Ovary (tissue), 10 donors: ENCODE measurements at places on chromosomes 11 and 22. TPM values are rescaled to one million over a fixed set of nuclear protein-coding genes. Genes with fewer than 3 reads are reported as not detected.

The CARD18 gene
- polyA plus RNA-seq: not detected

The MPST gene
- polyA plus RNA-seq: 163 TPM

The NEU3 gene
- polyA plus RNA-seq: 8.9 TPM

The OSBPL5 gene
- 3.0 TPM for polyA plus RNA-seq

The CBLIF gene
- not detected for polyA plus RNA-seq

The MB gene
- polyA plus RNA-seq: 1.7 TPM

The HPS4 gene
- 27.5 TPM for polyA plus RNA-seq

The TMEM223 gene
- 13.7 TPM for polyA plus RNA-seq

The GAS2L1 gene
- 2.1 TPM for polyA plus RNA-seq

The GSTT4 gene
- not detected for polyA plus RNA-seq

The GUCY1A2 gene
- 7.7 TPM for polyA plus RNA-seq

The KRTAP5-9 gene
- polyA plus RNA-seq: 0.17 TPM

The MUC6 gene
- 0.02 TPM for polyA plus RNA-seq
